Inflammatory macrophage treated with lipopolysaccharide for 1 hour (primary cell): ENCODE measurements at places on chromosomes 3 and 15.

- DNase-seq = no peak
Observed at GRCh38 chr3:163735394-163735793, 1342.9 kb downstream of the SI start.

- no peak for DNase-seq
Observed at GRCh38 chr3:121894301-121894990, at the start of gene SLC15A2. TSS of gene SLC15A2 (plus strand) at chr3:121894401. CDS start at chr3:121894477, 76 bp downstream.

GRCh38 chr15:44029940-44030568 lies 165.0 kb downstream of the FRMD5 start:
- DNase-seq = no peak

DNA sequence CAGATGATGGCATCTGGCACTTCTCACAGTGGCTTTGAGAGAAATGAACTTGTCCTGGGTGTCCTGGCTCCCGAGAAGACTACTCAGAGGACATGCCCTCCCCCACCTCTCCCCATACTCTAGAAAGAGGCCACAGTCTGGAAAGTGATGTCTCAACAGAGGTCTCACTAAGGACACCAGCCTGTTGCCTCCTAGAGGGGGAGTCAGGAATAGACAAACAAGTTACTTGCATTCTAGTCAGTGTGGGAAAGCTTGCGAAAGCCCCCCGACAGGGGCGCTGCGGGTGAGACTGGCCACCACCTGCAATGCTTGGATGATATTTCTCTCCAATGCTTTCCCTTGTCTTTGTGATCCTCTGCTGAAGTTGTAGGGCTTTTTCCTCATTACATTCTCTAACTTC lies 17.2 kb downstream of the B4GALT4 start:
- DNase-seq = no peak

GRCh38 chr15:42042602-42043400 lies 22.0 kb upstream of the PLA2G4E start:
- no peak for DNase-seq

- no peak for DNase-seq
Observed at GRCh38 chr3:120429921-120430361, 20.9 kb downstream of the FSTL1 start.

GRCh38 chr15:73748730-73749129 lies 4.4 kb downstream of the INSYN1 start:
- no peak for DNase-seq

- no peak for DNase-seq
Observed at GRCh38 chr15:61051569-61052031, 177.5 kb downstream of the RORA start.

DNA sequence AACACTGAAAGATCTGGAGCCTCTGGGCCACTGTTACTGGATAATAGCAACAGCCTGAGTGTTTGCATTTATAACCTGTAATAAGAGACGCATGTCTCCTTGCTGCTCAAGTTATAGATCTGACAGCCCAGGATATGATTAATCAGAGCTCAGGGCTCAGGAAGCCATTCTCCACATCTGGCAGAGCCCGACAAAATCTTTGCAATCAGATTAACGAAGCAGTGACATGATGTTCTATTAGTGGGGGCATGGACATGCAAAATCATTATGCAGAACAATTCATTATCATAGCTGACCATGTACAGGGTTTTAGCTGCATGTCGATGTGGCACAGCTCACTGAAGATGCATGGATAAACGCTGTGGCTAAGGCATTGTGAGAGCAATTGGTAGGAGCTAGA lies 730.3 kb downstream of the ZNF385D start:
- no peak for DNase-seq

DNA sequence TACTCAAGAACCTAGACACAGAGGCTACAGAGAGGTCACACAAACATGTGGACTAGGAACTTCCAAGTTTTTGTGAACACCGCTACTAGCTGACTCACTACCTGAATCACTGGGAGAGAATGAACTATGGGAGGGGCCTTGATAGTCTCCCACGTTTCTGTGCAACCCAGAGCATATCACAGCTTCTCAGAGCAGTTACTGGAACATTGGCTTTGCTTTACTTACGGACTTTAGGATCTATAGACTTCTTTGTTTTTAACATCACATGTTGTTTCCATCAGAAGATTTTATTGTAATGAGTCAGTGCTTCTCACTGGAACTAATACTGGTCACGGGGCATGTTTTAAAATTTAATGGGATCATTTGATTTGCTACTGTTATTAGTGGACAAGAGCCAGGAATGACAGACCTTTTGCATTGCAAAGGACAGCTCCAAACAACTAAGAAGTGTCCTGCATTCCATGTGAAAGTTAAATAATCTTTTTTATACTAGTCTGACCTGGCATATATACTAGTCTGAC lies 35.6 kb downstream of the RTP4 start:
- peak; percentile 0 for DNase-seq

DNA sequence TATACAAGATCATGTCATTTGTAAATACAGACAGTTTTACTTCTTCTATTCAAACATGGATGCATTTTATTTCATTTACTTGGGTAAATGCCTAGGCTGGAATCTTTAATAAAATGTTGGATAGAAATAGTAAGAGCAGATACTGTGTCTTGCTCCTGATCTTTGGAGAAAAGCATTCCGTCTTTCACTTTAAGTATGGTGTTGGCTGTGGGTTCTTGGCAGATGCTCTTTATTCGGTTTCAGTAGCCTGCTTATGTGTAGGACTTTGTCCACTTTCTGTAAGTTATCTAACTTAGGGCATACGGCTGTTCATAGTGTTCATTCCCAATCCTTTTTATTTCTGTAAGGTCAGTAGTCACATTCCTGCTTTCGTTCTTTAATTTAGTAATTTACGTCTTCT lies 303.0 kb downstream of the ADAMTS17 start:
- no peak for DNase-seq

- peak; percentile 8 for DNase-seq
Observed at GRCh38 chr15:41691471-41691870, 31.3 kb downstream of the MGA start.
